ENCODE measurements at places on chromosomes 5 and 9.

GRCh38 chr9:92654481-92655301 is 15.2 kb downstream of the IPPK start:
- DNase-seq = no peak

DNA sequence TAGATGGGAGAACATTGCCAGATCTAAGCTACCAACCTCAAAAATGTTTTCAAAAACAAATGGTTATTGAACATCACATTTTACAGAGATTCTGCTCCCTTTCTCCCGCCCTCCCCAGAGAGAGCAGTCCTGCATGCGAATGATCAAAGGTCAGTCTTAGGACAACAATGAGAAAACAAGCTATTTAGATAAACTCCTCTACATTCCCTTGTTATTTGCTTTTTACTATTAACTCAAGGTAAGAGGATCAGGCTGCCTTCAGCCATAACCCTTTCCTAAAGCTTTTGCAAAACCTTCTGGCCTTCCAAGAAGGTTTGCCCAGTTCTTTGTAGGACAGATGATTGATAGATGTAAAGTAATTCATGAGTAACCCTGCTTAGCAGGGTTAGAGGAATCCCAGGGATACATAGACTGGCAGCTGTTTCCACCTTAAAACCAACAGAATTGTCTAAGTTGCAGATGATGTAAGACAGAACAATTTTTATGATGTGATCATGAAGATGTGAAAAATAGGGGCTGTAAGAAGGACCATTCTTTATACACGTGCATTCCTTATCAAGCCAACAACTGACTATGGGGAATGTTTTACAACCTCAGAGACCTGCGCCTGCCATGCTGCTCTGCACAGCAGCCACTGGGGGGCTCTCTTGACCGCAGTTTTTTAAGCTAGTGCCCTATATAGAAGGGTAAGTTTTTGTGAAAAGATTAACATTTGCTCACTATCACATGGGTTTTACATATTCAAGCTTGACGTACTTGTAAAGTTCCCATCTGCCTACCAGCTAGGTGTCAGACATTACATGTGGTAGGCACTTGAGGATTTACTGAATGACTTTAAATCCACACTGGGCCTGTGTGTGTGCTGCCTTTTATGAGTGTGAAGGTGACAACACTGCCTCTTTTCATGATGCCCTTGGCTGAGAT is 2.3 kb upstream of the ZNF782 start:
- DNase-seq = peak; percentile 61

DNA sequence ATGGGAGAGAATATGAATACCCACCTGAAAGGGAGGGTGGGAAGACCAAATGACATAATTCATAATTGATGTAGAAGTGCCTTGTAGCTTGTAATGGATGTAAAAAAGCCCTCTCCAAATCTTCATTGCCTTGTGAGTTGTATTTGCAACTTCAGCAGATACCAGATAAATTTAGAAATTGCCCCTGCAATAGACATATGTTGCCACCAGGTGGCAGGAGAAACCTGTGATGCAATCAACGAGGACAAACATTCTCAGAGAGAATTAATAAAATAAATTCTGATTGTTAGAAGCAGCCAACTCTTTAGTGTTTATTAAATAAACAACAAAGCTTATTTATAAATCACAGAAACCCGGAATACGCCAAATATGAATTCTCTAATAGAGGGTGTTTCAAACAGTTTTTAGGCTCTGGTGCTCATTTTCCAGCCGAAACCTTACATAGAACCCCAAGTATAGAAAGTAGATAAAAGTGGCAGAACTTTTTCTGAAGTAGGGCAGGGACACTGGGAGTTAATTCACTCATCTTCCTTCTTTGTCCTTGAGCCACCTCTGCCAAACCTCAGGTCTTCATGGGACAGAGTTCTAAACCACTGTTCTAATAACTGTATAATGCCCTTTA is 147.8 kb downstream of the TMEM38B start:
- DNase-seq = peak; percentile 35

DNA sequence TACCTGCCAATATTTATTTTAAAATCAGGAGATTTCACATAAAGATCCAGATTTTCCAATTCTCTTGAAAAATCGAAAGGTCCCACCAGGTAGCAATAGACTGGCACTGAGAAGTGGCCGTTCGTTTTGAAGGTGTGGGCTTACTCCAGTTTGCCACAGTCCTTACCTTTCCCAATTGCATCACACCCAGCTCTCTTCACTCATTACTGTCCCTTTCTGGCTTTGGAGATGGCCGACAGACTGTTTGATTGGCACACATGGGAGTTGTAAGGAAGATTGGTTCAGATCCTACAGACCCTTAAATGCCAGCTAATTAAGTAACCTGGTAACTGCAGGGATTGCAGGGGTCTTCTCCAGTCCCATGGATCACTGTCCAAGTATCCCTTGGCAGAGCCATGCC is 68.7 kb upstream of the LARP1 start:
- DNase-seq = no peak

GRCh38 chr9:16131264-16131663 is 578.4 kb downstream of the CCDC171 start:
- peak; percentile 68 for DNase-seq

DNA sequence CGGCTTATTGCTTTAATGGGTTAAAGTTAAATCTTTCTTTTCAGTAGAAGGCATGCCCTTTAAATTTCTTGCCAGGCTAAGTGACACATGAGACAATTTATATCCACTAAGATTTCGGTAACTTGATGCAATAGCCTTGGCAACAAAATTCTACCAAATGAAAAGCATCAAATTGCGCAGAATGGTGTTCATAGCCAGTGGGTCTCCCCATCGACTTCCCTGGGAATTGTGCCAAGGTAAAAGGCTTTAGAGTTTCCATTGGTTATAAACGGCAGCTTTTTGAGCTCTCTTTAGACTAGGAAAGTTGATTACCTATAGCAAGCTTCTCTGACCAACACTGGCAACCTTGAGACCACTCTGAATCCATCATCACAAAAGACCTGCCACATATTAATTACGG is 358.4 kb downstream of the ARRDC3 start:
- peak; percentile 4 for DNase-seq

GRCh38 chr5:93571114-93571949 is 9.7 kb downstream of the NR2F1-AS1 start:
- no peak for DNase-seq

DNA sequence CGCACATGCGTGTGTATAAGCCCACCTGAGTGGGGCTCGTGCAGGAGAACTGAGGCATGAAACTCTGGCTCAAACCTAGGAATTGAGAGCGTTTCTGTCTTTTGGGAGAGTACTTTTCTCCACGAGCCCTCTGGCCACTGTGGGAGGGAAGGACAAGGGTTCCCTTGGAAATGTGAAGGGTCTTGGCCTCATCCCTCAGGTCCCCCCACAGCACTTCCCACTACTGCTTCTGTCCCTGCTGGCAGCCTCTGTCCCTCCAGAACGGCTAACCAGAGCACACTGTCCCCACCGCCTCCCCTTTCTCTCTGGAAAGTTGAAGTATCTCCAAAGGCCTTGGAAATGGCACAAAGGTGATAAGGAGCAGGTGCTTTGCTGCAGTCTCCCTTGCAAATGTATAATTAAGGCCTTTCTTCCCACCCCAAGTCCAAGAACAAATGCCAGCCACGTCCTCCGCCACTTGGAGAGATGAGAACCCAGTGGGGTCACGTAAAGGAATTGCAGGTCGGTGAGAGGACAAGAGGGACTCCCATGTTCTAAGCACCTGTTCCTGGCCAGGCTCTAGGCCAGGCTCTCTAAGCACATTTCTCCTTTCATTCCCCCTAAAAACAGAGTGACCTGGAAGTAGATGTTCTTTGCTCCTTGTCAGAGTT is 107.9 kb upstream of the LMX1B start:
- DNase-seq = no peak

GRCh38 chr5:53331463-53331862 is 149.0 kb upstream of the FST start:
- peak; percentile 84 for DNase-seq

- DNase-seq = peak; percentile 60
Measured at GRCh38 chr9:83199240-83199639, 136.3 kb upstream of the RASEF start.

- DNase-seq = no peak
Measured at GRCh38 chr9:124688238-124688904, 82.7 kb downstream of the NR6A1 start.

DNA sequence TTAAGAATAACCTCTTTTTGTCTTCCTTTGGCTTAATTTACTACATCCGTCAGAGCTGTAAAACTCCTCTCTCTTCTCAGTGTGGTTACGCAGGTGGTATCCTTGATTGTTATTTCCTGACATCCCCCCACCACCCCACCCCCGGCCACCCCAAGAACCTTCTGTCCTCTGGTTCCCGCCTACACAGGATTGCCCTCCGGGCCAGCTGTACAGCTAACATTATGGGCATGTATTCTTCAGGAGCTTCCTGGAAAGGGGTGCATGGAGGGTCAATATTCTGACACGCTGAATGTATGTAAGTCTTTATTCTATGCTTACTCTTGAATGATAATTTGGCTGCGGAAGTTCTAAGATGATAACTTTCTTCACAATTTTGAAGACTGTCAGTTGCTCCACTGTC is 13.0 kb upstream of the ANP32B start:
- no peak for DNase-seq

DNA sequence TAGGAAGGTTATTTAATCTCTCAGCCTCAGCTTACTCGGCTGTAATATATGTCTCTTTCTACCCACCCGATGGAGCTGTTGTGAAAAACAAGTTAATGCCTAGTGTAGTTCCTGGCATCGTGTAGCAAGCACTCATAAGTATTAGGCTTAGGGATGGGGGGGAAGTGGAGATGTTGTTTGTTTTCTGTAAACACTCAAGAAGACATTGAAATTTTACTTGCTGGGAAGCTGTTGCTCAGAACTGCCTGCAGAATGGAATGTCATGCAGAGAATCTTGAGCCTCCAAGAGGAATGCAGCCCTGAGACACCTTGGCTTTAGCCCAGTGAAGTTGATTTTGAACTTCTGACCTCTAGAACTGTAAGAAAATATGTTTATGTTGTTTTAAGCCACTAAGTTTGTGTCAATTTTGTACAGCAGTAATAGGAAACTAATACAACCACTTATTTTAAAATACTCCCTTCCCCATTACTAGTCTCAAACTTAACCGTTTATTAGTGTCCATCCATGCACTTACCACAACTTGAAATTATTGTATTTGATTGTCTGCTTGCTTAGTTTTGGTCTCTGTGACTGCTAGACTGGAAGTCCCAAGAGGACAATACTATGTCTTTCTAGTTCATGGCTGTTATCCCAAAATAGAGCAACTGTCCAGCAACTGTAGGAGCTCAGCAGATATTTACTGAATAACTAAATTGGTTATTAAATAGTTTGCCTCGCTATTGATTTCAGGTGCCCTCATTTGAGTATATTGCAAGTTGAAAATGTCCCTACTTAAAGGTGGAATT is 53.8 kb downstream of the MFAP3 start:
- DNase-seq = peak; percentile 46

GRCh38 chr5:88474574-88474973 is 205.9 kb upstream of the TMEM161B start:
- no peak for DNase-seq

DNA sequence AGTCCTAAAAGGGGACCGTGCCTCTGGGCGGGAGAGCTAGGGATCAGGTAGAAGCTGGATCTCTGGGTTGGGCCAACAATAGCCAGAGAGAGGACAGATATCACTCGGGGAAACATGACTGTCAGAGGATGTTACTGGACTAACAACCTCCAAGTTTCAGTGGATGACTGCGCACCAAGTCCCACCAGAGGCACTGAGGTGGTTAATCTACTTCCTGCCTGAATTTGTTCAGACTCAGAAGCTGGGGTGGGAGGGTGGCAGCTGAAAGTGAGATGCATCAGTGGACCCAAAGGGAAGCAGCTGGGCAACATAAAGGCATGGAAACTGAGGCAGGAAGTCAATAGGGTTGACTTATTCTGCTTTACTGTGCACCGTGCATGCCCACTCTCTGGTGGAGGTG is 130.1 kb upstream of the SLC44A1 start:
- DNase-seq = no peak

DNA sequence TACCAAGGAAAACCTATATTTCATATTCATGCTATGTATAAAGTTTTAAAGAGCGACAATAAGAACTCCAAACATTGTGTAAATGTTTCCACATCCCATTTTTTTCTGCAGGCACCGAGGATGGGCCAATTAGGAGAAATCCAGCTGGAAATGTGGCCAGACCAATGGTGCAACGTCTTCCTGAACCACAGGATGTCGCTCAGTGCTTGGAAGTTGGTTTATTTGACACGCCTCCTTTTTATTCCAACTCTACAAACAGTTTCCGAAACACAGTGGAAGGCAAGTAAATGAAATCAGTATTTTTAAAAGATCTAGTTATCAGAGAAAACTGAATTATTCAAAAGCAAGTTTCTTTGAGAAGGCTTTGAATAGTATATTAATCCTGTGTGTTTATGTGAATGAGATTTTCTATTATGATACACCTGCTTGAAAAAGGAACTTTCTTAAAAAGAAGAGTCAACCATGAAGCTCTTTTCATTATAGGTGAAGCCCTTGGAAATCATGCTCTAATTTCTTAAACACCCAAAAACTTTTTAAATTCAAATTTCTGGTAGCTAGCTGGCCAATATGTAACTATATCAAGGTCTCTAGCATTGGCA is 9.1 kb downstream of the TYRP1 start:
- peak; percentile 69 for DNase-seq

GRCh38 chr9:35051069-35051967 is 21.1 kb downstream of the VCP start:
- peak; percentile 39 for DNase-seq

DNA sequence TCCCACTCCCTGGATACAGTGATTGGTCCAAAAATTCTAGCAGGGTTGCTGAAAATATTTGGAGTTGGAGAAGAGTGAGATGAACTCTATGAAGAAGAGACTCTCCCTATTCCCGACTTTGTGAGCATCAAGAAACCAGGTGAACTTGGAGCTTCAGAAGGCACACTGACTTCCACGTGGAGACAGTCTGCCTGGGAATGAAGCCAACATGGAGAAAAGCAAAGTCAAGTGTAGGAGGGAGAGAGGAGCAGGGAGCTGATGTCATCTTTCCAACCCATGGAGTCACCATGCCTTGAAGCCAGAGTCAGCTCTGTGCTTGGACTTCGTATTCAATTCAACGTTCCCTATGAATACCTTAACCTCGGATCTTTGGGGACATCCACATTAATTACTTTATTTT is 125.1 kb downstream of the NPR3 start:
- DNase-seq = no peak

GRCh38 chr5:81429363-81429762 is 35.4 kb upstream of the ACOT12 start:
- no peak for DNase-seq

DNA sequence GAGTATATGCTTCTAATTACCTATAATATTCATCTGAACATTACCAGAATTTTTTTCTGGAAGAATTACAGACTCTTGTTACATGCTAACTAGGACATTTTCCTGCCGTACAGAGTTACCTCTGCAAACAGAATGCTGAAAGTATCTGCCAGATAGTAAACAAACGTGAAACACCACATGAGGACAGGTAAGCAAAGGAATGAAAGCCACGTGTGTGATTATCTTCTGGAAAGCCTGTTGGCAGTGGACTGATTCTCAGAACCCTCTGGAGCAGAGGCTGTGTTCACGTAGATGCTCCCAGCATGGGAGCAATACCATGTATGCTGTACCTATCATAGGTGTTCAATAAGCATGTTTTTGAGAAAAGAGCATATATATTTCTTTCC is 472.6 kb downstream of the ENC1 start:
- DNase-seq = no peak

Measured in fibroblast of skin of abdomen (primary cell).